ENCODE measurements at places on chromosomes 2 and 18. TPM values are rescaled to one million over a fixed set of nuclear protein-coding genes. Genes with fewer than 3 reads are reported as not detected.

GRCh38 chr2:23614701-23615100, 229.7 kb downstream of the KLHL29 start:
- H3K4me1 ChIP-seq, result peaks cover 8% of the 10 kb centered on the region
- DNase-seq, result no peak
- no peaks in the 10 kb centered on the region for H3K36me3 ChIP-seq
- H3K27ac ChIP-seq, result no peak overlapping the region

GRCh38 chr18:54718408-54718773, 109.9 kb upstream of the RAB27B start:
- peaks cover 24% of the 10 kb centered on the region for H3K27me3 ChIP-seq
- peaks cover 49% of the 10 kb centered on the region for H3K4me1 ChIP-seq
- no peaks in the 10 kb centered on the region for H3K36me3 ChIP-seq
- peak overlapping the region; percentile 55 for H3K4me3 ChIP-seq

DNA sequence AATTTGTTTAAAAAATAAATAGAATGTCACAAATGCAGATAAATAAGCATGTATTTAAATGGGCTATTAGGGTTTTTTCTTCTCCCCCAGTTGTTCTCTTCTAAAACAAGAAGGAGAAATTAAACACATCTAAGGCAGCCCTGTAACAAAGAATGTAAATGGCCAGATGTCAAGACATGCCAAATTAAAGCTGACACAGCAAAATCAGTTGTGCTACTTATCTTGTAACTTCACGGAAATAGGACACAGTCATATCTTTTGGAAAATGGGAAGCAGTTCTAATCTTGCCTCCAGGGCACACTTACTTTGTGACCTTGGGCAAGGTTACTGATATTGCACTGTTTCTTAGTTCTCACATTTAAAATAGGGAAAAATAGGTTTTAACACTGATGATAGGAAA, 200.1 kb upstream of the NRXN1 start:
- no peak overlapping the region for H3K27ac ChIP-seq
- no peak for DNase-seq
- no peak overlapping the region for H3K4me3 ChIP-seq
- H3K36me3 ChIP-seq, result no peaks in the 10 kb centered on the region

- no peaks in the 10 kb centered on the region for H3K27me3 ChIP-seq
- no peak overlapping the region for H3K4me3 ChIP-seq
- H3K36me3 ChIP-seq, result no peaks in the 10 kb centered on the region
Measured at GRCh38 chr2:220106065-220106464, 478.6 kb downstream of the SLC4A3 start.

Gene VAMP5
- 31.7 TPM for total RNA-seq

Gene DSG4
- total RNA-seq, result not detected
